Stimulated activated CD4-positive, alpha-beta T cell treated with anti-CD3 and anti-CD28 coated beads, Interleukin-1b, Interleukin-23, amount 100 ng/mL, for 4 hours (primary cell): ENCODE measurements at places on chromosomes 3 and 15.

GRCh38 chr3:169337500-169338078, 325.9 kb downstream of the MECOM start:
- DNase-seq, result no peak

DNA sequence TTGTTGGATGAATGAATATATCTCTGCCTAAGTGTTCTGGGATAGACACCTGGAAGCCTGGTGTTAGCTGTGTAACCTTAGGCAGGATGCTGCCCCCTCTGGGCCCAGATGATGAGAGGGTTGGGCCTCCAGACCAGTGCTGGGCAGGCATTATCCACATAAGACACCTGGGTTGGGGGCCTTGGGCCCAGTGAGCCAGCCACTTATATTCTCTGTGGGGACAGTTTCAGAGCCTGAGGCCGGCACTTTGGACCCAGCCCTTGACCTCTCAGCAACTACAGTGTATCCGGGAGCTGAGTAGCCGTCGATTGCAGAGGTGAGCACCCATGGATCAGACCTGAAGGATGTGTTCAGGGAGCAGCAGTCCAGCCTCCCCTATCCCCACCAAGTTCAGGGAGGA, 2.2 kb downstream of the HEMK1 start:
- DNase-seq, result no peak

DNA sequence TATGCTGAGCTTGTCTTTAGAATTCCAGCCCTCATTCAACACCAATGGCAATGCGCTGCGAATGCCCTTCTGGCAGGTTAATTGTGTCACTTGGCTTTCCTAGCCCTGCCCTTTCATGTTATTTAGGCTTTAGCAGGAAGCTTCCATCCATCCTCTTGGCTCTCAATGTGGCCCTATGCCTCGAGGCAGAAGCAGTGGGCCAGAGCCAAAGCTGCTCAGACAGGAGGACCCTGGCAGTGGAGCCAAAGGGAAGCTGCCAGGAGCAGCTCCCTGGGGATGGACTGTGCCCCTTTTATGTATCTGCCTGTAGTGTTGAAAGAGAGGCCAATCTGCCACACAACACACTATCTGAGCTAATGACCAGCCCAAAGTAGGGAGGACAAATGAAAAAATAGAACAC, 376.4 kb downstream of the CTNNB1 start:
- DNase-seq, result no peak

DNA sequence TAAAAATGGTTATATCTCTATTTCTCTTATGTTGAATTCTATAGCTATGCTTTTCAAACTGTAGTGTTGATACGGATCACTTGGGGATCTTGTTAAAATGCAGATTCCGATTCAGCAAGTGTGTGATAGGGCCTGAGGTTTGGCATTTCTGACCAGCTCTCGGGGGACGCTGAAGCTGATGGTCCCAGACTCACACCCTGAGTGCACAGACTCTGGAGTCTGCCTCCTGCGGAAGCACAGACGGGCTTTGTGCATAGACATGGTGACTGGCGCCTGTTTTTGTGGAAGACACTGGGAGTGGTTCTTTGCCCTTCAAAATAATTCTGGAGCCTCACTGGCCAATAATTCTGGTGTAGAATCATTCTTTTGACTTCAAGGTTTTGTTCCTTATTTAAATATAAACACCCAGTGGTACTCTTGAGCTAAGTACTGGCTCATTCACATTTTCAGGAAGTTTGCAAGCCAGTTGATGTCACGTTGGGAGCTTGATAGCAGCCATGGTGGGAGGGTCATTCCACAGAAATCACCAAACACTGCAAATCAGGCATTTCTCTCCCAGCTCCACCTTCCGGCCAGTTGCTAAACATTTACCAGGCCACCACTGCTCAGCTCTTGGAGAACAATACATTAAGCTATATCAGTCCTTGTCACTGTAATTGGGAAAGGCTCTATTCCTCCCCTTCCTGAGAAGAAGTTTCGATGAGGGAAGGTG, 19.2 kb downstream of the CLDN11 start:
- no peak for DNase-seq

DNA sequence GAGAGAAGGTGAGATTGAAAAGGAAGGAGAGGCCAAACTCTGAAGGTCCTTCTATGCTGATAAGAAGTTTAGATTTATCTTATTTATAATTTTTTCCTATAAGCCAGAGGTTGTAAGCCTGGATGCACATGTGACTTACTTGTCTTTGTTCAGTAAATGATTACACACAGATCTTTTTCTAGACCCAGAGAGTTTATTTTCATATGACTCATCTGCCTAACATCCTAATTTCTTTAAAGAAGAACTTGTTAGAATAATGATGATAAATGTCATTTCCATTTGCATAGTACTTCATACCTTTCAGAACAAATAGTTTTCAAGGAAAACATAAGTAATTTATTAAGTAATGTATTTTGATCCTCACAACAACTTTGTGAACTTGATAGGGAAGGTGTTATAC, 434.8 kb upstream of the DPH6 start:
- no peak for DNase-seq

DNA sequence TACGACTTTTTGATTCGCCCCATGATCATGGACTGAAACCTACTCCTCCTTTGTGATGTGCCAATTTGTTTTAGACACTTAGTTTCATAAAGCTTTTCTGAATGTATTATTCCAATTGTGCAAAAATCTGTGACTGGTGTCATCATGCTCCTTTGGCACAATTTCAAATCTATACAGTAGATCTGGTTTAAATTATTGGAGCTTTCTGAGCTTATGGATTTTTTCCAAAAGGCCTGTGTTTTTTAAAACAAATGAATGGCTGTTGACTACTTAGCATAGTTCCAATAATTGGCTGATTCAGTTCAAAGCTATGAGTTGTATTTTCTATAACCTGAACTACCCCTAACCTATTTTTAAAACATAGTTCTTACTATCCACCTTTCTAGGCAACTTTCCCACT, 282.7 kb downstream of the CNTN3 start:
- no peak for DNase-seq
